ENCODE measurements at places on chromosomes 2 and 18.

DNA sequence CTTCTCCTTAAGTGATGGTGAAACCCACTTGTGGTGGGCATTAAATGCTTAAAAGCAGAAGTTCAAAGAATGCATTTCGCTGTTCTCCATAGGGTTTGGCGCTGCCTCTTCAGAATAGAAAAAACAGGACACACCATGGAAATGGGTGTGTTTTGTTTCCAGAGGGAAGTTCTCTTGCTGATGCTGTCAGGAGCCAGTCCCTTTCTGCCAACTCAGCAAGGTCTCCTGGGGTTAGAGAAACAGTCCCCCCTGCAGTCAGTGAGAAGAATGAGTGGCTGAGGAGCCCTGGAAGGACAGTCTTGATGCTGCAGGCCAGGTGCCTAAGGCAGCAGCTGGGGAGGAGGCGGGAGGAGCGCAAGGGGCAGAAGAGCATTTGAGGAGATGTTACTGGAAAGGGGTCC is 37.8 kb upstream of the ASAP2 start:
- no peak for DNase-seq

GRCh38 chr2:38460313-38460712 is 83.2 kb upstream of the ATL2 start:
- DNase-seq = no peak

DNA sequence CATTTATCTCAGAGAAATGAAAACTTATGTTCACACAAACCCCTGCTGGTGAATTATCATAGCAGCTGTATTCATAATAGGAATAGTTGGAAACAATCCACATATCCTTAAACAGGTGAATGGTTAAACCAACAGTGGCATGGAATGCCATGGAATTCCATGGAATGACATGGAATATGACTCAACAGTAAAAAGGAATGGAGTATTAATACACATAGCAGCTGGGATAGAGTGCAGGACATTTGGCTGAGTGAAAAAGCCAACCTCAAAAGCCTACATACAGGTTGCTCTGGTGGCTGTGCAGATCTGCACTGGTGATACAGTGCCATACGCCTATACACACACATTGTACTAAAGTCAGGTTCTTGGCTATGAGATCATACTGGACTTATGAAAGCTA is 69.5 kb downstream of the FAM168B start:
- DNase-seq = no peak

GRCh38 chr2:9815076-9815475 is 28.2 kb upstream of the TAF1B start:
- no peak for DNase-seq

DNA sequence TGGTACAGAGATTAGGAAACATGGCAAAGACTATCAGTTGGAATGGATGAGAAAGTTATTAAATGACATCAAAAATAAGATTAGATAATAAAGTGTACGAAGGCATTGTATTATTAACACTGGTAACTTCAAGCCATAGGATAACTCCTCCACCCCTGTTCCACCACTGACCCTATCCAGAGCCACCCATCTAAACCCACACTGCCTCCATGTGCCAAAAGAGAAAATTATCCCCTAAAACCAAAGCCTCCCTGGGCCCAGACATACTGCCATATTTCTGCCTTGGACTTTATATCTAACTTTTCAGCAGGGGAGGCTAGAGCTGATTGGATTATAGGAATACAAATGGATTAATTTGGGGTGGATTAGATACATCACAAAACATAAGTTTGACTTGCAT is 443.7 kb downstream of the BCL11A start:
- no peak for DNase-seq

GRCh38 chr2:36296798-36297197 is 58.8 kb upstream of the CRIM1 start:
- no peak for DNase-seq

DNA sequence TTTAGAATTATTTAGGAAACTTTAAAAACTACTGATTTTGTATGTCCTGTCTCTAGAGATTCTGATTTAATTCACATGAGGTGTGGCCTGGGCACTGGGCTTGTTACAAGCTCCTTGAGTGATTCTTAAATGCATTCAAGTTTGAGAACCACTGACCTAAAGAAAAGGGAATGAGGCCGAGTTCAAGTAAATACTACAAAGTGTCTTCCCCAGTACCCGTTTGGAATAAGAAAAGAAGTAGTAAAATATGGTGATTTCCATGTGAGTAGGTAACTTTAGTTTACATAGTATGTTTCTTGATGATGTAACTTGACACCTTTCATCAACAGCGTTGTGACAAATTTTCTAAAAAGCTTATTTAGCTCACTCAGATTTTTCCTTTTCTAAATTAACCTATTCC is 1022.9 kb upstream of the NRXN1 start:
- DNase-seq = no peak

DNA sequence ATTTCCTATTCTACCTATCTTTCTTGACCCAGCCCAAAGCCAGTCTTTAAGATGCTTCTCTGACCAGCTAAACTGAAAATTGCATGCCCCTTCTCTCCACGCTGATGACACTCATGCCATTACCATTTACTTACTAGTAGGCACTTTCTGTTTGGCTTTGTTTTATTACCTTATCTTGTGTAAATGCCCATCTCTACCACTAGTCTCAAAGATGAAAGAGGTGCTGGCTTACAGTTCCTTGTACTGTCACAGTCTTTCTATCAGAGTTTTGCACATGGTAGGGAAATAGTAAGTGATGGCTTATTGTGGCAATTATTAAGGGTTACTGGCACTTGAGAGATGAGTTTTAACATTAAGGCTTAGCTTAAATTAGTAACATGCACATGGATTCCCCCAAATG is 352.1 kb downstream of the RBM43 start:
- DNase-seq = no peak

DNA sequence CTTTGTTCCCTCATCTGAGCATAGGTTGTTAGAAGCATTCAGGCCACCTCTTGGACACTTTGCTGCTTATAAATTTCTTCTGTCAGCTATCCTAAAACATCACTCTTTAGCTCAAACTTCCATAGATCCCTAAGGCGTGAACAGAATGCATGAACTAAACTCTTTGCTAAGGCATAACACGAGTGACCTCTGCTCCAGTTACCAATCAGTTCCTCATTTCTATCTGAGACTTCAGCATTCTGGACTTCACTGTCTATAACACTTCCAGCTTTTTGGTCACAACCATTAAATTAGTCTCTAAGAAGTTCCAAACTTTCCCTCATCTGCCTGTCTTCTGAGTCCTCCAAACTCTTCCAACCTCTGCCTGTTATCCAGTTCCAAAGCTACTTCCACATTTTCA is 8.3 kb upstream of the VWA3B start:
- no peak for DNase-seq

GRCh38 chr2:30934066-30934465 is 126.8 kb upstream of the CAPN13 start:
- DNase-seq = no peak
